ENCODE measurements at places on chromosomes 1 and 21. TPM values are rescaled to one million over a fixed set of nuclear protein-coding genes. Genes with fewer than 3 reads are reported as not detected.

PDE4DIP gene
- 254 TPM for total RNA-seq

TMOD4 gene
- not detected for total RNA-seq

CD1B gene
- total RNA-seq, result not detected

FCGR2B gene
- 65.9 TPM for total RNA-seq

NCMAP gene
- total RNA-seq, result not detected

LCE4A gene
- total RNA-seq, result not detected

NBPF6 gene
- total RNA-seq, result not detected

TNFSF4 gene
- 0.71 TPM for total RNA-seq
